Mesenteric fat pad (tissue), 1 donor: ENCODE measurements at places on chromosomes 4 and X.

GRCh38 chrX:70478526-70479245 is 34.1 kb downstream of the DLG3 start:
- no peak for DNase-seq

DNA sequence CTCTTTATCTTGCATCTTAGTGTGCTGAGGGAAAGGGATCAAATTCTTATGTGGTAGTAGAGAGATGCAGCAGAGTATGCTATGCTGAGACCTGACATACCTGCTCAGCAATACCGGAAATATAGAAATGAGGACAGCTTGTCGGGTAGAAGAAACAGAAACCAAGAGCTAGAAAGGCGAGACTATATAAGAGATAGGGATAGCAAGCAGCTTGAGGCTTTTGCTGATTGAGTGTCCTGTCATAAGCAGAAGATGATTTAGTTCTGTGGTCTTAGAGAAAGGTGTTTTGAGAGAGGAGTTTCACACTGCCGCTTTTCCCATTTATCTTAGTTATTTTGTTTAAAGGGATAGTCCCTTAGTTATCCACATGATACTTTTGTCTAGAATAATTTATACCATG is 31.7 kb downstream of the USP9X start:
- no peak for DNase-seq

DNA sequence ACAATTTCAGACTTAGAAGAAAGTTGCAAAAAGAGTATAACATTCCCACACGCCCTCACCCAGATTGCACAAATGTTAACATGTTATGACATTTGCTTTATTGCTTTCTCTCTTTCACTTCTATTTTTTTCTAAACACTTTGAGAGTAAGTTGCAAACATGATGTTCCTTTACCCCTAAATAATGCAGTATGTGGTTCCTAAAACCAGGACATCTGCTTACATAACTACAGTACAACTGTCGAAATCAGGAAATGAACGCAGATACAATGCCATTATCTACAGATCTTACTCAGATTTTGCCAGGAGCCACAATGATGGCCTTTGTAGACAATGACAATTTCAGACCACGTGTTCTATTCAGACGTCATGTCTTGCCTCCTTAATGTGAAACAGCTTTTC is 22.4 kb downstream of the SH3TC1 start:
- DNase-seq, result no peak

- DNase-seq, result no peak
These were observed 81.0 kb downstream of the ADGRA3 start for GRCh38 chr4:22434895-22435294.

DNA sequence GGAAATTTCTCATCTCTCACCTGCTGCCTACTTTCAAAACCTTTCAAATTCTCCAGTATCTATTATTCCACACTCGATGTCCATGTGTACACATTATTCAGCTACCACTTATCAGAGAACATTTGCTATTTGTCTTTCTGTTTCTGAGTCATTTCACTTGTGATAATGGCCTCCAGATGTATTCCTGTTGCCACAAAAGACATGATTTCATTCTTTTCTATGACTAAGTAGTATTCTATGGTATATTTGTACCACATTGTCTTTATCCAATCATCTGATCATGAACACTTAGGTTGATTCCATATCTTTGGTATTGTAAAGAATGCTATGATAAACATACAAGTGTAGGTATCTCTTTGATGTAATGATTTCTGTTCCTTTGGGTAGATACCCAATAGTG is 310.1 kb upstream of the SPOCK3 start:
- DNase-seq, result no peak

DNA sequence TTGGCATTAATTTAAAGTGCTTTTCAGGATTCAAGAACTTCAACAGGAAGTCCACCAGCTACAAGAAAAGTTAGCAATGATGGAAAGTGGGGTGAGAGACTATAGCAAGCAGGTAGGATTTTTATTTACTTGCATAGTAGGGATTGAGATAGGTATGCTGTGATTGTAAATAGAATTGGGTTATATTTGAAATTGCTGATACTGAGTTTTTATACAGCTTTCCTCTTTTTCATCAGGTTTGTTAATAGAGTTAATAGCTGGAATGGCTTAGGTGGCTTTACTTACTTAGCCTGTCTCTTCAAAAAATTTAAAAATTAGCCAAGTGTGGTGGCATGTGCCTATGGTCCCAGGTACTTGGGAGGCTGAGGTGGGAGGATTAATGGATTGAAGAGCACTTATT is 10.9 kb downstream of the CEP135 start:
- DNase-seq, result no peak

GRCh38 chr4:105389167-105389566 is 84.7 kb downstream of the PPA2 start:
- DNase-seq, result no peak

- no peak for DNase-seq
These were observed 233.4 kb downstream of the CFAP299 start for GRCh38 chr4:80568891-80569290.

- DNase-seq, result no peak
These were observed at the start of gene NPNT for GRCh38 chr4:105894660-105895582. Gene NPNT (plus strand): TSS chr4:105895471. CDS start chr4:105895653, 182 bp downstream.

- no peak for DNase-seq
These were observed 71.9 kb downstream of the MAGEB17 start for GRCh38 chrX:16239211-16239610.

- no peak for DNase-seq
These were observed 1627.4 kb downstream of the STIM2 start for GRCh38 chr4:28488021-28488420.

- no peak for DNase-seq
These were observed 55.3 kb downstream of the SH2D1A start for GRCh38 chrX:124401696-124402095.

GRCh38 chrX:85928606-85929005 is 118.8 kb downstream of the CHM start:
- DNase-seq, result no peak

GRCh38 chr4:109801895-109802319 is at the start of gene CFI:
Gene CFI (minus strand): TSS chr4:109801999. CDS start chr4:109801971, 28 bp downstream.
- no peak for DNase-seq

DNA sequence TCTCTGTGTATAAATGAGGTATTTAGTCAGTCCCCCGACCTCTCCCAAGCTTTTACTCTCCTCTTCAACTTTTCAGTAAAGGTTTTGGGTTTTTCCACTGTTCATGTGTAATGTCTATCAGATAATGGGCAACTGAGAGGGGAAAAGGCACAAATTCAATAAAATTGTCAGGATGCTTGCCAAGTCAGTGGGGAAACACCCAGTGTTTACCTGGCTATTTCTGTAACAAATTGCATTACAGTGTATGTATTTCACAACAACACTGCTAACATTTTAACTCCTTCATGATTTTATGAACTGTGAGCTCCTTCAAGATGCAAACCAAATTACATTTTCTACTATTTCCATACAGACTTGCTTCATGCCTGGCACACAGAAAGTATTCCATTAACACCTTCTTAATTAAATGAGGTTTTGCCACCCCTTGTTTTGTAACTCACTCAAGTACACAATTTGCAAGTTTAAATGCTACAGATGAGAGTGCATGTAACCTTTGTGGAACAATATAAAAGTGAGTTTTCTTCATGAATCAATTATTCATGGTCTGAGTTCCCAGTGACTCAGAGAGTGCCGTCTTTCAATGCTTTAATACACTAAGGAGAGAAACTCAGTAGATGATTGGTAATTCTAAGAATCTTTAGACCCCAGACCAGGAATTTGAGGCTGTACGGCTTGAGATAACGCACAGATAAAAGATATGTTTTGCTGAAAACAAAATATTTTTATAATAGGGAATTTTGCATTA is 149.8 kb upstream of the TLL1 start:
- no peak for DNase-seq

DNA sequence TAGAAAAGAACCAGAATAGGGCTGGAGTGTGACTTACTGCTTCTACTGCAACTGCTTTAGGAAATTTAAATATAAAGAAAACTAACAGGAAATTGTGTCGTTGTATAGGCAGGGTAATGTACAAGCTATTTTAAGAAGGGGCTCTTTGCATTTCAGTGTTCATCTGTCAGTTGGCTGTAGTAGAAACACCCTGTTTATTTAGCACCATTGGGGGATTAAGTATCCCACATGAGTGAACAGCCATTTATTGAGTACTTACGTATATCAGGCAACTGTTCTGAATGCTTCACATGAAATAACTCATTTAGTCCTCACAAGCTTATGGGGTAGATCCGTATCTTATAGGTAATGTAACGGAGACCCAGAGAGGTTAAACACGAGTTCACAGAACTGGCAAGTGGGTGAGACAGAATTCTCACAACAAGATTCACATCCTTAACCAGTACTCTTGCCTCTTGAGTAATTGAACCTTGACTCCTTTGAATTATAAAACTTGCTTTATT is 23.9 kb downstream of the STIM2 start:
- no peak for DNase-seq

- no peak for DNase-seq
These were observed 580.8 kb downstream of the CENPC start for GRCh38 chr4:66964467-66964866.

GRCh38 chrX:68287419-68287818 is 145.9 kb downstream of the OPHN1 start:
- DNase-seq, result no peak

- DNase-seq, result no peak
These were observed 97.4 kb downstream of the COL4A5 start for GRCh38 chrX:108537005-108537404.

DNA sequence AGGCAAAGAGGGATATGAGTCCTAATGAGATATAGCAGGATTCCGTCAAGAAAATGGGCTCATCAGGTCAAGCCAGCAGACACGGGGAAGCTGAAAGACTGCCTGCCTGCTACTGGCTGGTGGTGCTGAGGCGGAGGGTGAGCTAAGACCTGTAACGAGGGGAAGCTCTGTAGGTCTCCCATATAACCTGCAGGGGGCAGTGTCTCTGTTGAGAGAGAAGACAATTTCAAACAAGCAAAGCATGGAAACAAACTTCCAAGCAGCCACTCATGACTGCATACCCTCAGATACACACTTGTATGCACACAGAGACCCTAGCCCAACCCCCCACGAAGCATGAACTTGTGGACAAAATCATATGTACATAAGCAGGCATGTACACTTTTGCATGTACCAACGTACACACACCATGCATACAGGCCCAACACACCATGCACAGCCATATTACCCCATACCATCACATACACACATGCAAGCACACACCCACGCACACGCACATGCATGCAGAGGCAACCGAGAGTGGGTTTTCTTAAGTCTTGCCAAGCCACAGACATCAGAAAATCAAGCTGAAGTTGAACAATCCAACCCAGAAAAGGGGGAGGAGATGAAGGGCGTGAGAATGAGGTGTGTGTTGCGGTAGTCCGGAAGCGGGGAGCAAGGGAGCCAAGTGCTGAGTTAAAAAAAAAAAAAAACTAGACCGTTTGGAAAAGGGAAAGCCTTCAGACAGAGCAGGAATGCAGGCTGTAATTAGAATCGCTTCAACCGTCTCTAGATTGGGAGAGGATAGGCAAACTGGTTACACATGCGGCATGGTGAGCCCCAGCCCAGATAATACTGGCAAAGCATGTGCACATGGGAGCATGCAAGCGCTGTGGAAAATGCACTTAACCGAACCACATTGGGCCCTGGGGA is 71.0 kb downstream of the PJA1 start:
- no peak for DNase-seq

DNA sequence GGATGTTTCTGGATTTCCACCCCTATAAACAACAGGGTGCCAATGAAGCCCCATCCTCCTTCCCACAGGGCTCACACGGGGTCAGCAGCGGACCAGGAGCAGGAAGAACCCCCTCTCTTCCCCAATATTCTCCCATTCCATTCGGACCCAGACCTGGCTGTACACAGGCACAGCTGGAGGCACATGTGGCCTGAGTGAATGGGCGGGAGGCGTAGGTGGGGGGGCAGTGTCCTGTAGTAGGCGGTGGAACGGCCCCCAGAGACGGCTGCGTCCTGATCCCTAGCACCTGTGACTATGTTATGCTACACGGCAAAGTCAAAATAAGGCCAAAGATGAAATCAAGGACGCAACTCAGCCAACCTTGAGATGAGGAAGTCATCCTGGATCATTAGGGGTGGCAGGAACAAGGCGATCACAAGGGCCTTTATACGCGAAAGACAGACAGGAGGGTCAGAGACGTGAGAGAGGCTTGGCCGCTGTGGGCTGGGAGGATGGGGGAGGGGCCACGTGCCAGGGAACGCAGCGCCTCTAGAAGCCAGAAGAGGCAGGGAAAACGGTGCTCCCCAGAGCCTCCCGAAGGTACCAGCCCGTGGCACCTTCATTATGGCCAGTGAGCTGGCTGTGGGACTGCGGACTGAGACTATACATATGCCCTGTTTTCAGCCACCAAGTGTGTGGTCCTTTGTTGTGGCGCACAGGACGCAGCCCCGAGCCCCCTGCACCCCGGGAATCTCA is 75.6 kb downstream of the WFS1 start:
- DNase-seq, result no peak

- DNase-seq, result no peak
These were observed 38.5 kb downstream of the GPM6A start for GRCh38 chr4:175773566-175773965.

- no peak for DNase-seq
These were observed 173.0 kb upstream of the PCDH18 start for GRCh38 chr4:137705171-137705783.

DNA sequence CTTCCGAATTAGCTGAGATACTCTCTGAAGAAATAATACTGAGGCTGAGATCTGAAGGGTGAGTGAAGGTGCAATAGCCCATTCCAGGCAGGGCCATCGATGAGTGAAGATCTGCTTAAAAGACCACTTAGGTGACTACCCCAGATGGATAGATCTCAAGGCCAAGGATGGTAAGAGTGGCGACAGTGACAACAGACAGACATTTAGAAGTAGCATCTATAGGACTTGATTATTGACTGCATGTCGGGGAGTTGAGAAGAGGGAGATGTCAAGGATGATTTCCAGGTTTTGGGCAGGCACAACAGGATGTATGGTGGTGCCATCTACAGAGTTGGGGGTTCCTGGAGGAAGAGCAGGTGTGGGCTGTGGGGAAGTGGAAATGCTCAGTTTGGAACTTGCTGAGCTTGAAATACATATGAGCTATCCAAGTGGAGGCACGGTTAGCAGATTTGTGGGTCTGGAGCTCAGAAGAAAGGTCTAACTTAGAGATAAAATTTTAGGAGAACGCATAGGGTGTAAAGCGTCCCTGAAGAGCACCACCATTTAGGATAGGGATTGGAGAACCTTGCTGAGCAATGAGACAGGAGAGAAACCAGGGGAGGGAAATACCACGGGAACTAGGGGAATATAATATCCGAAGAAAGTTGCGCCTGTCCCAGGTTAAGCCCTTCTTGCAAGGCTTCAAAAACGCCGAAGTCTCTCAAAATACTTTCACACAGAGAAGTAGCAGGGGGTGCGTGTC is 688 bp downstream of the UFSP2 start:
- DNase-seq, result no peak

DNA sequence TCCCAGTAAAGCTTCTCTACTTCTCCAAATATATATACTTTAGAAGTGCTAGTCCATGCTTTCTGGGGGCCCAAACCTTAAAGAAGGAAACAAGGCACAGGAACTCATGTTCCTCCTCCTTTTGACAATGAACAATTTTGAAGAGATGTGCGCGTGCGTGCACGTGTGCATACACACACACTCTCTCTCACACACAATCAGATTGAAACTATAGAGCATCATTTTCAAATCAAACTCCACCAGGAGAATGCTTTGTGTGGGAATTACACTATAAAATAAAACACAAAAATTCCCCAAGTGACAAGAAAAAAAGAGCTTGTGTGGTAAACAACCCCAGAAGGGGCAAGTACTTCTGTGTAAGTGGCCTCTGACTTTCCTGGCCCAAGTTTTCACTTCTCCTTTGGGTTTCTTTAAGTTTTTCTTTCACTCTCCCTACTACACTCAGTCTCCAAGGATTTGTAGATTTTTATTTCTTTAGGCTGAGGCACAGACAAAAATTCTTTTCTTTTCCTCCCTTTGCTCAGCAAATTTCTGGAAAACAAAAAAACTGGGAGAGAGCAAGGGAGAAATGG is 46.6 kb upstream of the SHISA3 start:
- DNase-seq, result no peak

GRCh38 chr4:94813221-94813620 is 55.5 kb downstream of the BMPR1B start:
- DNase-seq, result no peak
